ENCODE measurements at places on chromosomes 7 and 10.

DNA sequence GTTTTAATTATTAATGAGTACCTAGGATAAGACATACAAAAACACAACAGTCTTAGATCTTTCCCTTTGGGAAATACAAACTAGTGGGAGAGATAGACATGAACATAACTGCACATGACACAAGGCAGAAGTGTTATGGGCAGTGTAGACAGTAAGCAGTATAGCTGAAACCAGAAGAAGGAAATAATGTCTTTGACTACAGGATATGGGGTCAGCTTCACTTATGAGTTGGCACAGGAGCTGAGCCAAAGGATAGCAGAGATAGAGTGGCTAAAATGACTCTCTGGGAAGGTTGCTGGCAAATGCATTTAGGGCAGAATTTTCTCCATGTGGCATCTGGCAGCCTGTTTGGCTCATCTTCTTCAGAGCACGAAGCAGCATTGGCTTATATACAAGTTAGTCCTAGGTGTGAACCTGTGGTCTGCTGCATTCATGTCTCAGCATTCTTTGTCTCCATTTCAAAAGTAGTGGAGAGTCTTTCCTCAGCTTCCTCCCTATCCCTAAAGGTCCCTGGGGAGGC is 60.3 kb upstream of the FEZF1 start:
- DNase-seq = no peak

DNA sequence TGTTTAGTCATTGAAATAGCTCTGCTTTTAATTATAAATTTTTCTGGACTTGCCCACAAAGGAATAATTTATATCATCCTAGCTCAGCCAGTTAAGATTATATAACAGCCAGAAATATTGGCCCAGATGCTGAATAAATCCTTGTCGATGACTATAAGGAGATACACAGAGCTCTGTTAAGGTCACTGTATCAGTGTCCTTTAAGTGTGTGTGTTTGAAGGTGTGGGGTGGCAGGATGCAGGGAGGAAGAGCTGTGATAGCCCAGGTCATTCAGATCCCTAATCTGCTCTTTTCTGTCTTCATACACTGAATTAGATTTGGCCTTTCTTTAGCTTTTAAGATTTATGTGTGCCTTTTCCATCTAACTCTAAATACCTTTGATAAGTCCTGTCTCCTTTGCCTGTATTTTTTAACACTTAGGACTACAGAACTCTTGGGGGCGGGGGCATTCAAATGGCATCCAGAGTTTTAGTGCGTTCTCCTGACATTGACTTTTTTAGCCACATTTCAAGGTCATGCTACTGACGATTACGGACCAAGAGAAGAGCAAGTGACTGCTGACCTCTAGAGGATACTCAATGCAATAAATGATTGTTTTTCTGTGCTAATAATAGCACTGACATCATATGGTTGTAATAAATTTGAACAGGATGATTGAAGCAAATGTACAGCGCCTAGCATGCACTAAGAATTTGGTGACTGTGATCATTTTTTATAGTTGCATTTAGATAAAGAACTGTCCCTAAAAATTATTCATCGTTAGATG is 172.3 kb downstream of the CACNB2 start:
- no peak for DNase-seq

- no peak for DNase-seq
These were observed 198.1 kb downstream of the ADARB2 start for GRCh38 chr10:1539216-1539615.

DNA sequence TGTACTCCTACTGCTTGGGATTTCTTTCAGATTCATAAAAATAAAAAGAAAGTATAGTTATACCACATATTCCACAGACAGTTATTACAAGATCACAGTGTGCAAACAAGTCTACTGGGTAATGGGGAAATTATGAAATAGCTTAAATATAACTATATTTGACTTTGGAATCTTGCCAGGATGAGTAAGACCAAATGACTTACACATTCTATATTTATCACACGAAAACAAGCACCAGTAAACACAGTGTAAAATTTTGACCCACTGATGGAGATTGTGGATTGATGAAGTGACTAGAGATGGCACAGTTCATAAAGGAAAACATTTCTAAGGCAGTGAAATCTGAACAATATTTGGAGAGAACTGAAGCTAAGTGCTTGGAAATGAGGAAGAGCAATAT is 339.7 kb downstream of the THSD7A start:
- DNase-seq = no peak

DNA sequence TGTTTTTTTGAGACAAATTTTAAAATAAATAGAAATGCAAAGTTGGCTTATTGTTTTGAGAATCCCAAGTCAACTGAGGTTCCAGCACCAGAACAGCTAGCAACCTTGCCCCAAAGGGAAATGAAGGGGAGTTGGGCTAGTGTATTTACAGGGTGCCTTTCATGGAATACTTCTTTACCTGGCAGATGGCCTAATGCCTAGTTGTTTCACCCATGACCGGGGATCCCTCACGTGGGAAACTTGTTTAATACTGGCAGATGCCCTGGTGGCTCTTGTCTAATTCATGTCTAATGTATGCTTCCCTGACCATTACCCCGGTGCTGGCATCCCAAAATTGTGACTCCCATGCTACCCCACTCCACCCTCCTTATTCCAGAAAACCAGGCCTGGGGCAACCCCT is 861.1 kb upstream of the ZWINT start:
- no peak for DNase-seq

DNA sequence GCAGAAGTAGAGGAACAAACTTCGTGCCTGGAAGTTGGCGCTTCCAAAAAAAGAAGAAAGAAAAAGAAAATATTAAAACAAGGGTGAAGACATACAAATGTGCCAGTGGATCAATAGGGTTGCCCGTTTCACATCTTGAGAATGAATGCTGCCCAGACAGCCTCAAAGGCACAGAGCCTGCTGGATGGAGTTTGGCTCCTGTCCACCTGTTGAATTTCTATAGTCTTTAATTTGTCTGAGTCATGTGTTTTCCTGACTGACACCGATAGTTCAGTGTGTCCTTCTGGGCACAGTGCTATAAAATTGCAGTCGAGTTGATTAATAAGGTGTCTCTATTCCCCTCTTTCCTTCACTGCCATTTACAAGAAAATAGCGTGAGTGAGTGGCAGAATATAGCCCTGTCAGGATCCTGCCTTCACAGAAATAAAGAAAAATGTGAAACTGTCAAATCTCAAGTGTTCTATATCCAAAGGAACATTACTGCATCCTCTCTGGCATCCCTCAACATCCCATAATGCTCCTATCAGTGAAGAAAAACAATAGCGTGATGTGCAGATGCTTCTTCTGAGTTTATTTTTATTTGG is 471.3 kb upstream of the AUTS2 start:
- DNase-seq = no peak

DNA sequence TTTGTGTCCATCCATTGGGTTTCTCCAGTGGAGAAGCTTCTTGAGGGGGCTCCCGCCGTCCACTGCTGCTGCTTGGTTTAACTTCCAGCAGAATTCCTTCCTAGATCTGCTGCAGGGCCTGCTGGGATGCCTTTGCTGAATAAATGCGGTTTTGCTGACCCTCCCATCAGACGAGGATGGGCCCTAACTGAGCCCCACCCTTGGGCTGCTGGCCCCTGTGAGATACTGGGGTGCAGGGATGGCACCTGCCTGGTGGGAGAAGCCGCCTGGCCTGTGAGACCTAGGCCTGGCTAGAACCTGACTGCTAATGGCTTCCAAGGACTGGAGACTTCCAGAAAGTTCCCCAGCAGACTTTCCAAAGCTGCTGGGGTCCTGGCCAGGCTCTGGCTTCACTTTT is 43.8 kb downstream of the ZNF467 start:
- no peak for DNase-seq

DNA sequence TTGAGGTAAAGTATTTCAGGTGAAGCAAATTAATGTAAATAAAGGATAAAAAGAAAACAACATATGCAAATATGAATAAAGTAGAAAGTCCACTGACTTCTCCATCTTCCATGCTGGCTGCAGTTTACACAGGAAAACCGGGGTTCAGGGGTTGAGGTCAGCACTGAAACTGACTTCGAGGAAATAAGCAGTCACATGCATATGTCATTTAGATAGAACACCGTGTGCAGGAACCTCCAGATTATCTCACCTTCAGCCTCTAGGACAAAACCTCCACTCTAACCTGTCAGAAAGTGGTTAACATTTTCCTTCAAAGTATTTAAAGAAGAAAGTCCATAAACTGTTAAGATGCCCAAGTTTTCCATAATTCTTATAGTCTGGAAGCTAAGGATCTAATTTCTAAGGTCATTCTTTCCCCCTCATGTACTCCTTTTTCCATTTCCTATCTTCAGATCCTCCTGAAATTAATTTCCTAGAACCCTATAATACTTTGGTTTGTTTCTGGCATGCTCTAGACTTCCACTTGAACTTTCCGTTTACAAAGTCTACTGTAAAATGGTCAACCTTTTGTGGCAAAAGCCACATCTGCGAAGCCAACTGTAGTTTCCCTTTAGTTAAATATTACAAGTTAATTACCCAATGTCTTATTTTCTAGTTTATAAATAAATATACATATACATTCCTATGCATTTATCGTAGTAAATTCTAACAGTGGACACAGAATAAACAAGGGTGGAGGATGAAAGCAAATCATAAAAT is 173.3 kb downstream of the RAPGEF5 start:
- no peak for DNase-seq

DNA sequence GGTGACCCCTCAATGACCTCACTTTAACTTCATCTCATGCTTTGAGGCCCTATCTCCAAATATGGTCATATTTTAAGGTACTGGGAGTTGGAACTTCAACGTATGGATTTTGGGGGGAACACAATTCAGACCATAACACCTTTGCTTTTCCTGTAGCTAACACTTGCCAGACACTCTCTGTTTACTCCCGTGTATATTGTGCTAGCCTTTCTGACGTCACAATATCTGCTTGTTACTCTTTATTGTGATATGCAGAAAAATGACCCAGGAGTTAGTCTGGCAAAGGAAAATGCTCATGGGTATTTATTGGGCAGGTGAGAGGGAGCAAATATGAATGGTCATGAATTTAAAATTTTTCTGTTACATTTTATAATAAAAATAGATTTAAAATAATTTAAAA is 45.7 kb upstream of the KCND2 start:
- DNase-seq = no peak

- no peak for DNase-seq
These were observed 124.5 kb downstream of the AHR start for GRCh38 chr7:17422966-17423365.

DNA sequence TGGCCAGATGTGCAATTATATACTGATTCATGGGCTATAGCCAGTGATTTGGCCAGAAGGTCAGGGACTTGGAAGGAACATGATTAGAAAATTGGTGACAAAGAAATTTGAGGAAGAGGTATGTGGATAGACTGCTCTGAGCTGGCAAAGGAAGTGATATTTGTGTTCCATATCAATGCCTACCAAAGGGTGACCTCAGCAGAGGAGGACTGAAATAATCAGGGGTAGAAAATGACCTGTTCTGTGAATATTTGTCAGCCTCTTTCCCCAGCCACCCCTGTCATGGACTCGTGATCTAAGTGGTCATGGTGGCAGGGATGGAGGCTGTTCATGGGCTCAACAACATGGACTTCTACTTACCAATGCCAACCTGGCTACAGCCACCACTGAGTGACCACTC is 47.0 kb downstream of the PTPRE start:
- DNase-seq = no peak

GRCh38 chr7:92809760-92810573 is 26.4 kb downstream of the CDK6 start:
- DNase-seq = no peak

GRCh38 chr10:58502956-58503355 is 9.7 kb upstream of the BICC1 start:
- no peak for DNase-seq

DNA sequence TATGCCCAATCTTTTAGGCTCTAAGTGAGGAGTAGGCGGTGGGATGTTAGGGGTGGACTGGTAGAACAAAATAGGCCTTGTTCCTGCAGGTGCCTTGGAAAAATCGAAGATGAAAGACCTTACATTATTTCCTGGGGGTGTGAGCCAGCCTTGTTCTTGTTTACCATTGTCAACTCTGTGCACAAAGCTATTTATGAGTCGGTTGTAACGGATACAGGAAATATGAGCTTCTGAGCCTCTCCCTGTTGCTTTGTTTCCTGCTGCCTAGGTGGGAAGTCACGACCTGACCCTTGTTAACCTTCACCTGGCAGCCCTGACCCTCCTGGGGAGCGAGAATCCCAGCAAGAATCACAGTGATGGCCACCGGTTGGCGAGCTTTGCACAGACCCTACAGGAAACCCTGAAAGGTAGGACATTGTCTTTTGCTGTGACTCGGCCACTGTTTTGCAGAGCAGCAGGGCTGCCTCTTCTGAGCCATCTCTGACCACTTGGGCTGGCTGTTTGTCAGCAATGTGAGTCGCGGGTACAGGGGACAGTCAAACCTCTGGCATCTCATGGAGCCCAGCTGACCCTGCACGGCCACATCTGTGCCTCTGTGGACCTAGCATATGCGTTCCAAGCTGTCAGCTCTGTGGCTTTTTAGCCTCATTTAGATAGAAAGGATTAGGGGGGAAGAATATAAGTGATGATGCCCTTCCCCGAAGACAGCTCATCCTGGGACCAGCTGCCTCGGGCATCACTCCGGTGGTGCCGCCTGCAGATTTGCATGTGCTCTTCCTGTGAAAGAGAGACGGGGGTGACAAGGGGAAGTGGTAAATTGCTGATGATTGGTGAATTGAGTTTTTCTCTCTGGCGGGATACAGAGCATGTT is 102.1 kb upstream of the ANLN start:
- no peak for DNase-seq

DNA sequence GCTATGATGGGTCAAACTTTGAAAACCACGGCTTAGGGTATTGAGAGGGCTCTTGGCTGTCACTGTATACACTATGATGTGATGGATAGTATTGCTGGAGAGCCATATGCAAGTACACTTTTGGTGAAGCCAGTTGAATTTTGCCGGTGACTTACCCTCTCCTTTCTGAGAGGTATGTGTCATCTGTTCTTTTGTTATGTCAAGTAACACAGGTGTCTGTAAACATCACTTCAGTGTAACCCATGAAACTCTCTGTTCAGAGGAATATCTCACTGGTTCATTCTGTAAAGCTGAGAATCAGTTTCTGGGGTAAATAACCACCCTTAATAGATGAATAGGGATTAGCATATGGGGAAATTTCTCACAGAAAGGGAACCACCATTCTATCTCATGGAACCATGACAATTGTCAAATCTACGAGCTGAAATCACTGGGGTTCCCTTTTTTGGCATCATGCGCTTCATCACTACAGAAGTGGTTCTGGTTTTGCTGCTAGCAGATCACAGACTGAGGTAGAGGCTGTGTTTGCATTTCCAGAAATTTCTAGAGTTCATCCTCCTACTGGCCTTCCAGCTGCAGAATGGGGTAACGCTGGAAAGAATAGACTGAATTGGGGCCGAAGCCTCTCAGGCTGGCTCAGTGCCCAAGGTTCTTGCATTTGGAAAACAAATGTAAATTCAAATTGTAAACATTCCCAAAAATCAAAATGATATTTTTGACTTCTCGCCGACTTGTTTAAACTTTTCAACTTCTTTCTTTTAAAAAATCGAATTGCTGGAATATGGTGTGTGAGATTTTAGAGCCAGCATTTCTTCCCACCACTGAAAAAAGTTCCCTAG is 83.3 kb upstream of the CREB5 start:
- DNase-seq = no peak

- no peak for DNase-seq
These were observed 56.0 kb upstream of the MACROH2A2 start for GRCh38 chr10:69996611-69997010.

All from stimulated activated CD8-positive, alpha-beta memory T cell treated with anti-CD3 and anti-CD28 coated beads, Interleukin-4, amount 100 ng/mL, for 1 hour (primary cell).